ENCODE measurements at places on chromosomes 4 and X. TPM values are rescaled to one million over a fixed set of nuclear protein-coding genes. Genes with fewer than 3 reads are reported as not detected.

The NAT8L gene
- total RNA-seq: 5.2 TPM

The TRPC3 gene
- 2.0 TPM for total RNA-seq

- peak; percentile 56 for DNase-seq
These were observed 172.6 kb upstream of the PSAPL1 start for GRCh38 chr4:7607156-7607910.

DNA sequence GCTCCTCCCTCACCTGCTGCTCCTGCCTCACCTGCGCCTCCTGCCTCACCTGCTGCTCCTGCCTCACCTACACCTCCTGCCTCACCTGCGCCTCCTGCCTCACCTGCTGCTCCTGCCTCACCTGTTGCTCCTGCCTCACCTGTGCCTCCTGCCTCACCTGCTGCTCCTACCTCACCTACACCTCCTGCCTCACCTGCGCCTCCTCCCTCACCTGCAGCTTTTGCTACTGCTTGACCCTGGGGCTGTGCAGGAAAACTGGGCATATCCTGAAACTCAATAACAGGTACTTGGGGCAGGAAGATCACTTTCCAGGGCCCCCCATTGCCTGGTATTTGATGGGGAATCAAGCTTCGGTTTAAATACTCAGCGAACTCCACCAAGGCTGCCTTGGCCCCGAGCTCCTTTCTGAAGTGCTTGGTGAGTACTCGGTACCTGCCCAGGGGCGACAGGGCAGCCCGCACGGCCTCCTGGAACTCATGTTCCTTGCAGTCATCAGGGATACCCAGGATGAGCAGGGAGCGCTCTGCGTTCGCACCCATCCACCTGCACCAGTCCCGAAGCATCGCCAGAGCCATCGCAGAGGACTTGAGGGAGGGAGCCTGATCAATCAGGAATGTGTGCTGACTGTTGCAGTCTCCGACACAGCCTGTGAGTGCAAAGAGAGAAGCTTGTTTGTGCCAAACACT lies 2.7 kb downstream of the PNMA6E start:
- DNase-seq: no peak

DNA sequence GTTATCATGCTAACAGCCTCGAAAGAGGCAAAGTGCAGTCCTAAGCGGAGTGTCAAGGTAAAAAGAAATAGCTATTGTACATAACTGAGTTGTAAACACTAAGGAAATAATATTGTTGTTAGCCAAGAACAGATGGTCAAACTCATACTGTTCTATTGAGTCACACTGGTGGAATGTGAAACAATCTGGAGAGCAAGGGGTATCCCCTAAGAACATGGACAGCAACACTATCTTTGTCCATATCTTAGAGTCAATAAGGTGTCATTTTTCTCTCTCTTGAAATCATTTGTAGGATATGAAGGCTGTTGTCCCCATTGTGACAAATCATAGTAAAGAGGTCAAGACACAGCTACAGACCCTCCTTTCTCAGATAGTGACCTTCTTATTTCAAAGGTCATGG lies 4.5 kb upstream of the PDGFC start:
- DNase-seq: no peak

DNA sequence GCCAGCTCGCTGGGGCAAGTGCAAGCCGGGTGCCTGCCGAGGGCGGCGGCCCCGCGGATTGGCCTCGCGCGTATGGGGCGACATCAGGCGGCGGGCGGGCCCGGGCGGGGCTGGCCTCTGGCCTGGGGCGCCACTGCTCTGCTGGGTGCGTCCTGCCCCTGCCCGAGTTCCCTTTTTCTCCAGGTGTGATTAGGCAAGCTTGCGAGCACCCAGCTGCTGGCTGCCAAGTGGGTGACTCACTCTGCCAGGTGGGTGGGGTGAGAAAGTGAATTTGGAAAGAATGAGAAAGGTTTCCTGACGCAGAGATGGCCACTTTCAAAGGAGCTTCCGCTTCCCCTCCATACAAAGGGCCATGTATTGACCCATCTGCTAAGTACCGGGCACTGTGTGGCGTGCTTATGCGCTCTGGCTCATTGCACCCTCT lies 32.5 kb downstream of the FGFBP1 start:
- DNase-seq: no peak
